CD4-positive, alpha-beta T cell treated with Interleukin-17A for 1 hour (primary cell): ENCODE measurements at places on chromosomes 6 and 20.

DNA sequence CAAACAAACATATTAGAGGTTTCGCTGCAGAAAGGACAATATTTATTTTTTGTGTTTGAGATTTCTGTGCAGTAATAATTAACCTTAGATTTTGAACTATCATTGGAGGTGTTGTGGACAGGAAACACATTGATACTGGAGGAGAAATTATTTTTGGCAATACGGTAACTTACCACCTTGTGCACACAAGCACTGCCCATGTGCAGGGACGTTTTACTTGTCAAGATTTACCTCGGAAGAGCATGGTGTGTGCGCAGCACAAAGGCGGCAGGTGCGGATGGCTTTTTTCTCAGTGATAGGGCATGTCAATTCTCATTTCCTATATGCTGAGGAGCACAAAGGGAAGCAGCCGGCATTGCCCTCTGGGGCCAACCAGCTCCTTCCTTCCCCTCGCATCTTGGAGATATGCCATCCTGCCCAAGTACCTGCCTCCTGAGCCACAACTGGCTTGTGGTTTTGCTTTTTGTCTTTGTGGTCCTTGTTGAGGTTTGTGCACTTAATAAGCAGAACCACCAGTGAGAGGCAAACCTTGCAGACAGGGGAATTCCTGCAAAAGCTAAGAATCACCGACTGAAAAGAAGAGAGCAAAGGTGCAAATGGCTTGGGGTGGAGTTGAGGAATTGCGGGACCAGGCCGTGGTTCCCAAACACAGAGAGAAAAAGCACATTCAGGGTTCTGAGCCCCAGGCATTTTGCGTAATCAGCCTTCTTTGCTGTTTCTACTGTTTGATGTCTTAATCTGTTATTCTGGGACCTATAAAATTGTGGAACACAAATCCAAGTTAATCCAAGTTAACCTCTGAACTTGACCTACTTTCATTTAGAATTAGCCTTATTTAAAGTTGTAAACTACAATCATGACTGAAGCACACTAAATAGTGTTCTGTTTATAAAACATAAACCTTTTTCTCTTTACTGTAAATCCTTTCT is 21.9 kb downstream of the SAMD5 start:
- no peak for DNase-seq

DNA sequence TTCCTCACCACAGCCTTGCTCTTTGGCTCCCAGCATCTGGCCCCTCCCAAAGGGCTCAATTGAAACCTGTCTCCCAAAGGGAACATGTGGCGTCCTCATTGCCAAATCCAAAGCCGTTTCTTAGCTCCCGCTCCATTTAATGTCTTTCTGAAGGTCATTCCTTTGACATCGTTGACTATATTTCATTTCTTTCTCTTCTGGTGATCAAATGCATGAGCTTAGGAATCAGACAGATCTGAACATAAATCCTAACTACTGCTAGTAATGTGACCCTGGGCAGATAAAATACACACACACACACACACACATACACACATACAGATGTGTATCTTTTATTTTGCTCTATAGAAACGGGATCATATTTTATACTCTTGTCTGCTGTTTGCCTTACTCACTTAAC is 964.7 kb upstream of the FLRT3 start:
- no peak for DNase-seq

- DNase-seq, result no peak
Observed at GRCh38 chr6:29875257-29875656, 47.6 kb downstream of the HLA-G start.

GRCh38 chr20:22437354-22437753 is 147.0 kb downstream of the FOXA2 start:
- DNase-seq, result no peak

GRCh38 chr20:33005908-33006775 is 1.4 kb upstream of the BPIFB2 start:
- no peak for DNase-seq

- DNase-seq, result no peak
Observed at GRCh38 chr20:23632711-23633573, 4.8 kb downstream of the CST3 start.

DNA sequence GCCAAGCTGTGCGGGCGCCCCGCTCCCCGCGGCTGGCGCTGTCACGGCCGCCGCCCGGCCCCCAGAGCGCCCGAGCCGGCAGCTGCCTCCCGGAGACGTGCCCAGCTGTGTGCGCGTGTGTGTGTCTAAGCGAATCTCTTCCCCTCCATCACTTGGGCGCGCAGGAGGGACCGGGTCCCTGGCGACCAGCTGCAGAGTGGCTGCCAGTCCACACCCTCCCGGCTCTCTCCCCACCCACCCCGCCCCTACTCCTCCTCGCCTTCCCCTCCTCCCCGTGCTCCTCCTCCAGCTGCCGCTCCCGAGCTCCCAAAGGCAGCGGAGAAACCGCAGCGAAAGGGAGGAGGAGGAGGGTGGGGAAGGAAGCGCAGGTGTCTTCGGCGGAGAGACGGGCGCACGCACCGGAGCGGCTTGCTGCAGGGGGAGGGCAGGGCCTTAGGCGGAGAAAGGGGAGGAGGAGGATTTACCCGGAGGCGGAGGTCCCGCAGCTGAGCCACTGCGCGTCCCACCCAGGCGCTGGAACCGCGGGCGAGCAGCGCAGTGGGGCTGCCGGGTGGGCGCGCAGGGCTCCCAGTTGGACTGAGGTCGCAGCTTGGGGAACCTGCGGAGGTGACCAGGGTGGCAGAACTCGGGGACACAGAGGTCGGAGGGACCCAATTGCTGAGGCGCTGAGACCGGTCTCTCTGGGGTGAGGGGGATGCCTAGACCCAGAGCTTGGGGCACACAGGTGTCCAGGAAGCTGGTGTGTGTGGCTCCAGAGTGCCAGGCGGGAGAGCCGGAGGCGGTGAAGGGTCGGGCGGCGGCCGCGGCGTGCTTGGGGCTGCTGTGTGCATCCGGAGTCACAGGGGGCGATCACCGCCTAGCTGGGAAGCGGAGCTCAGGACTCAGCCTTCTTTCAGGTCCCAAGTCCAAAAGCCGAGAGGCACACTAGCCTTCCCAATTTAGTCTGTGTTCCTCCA is at the start of gene HS3ST5:
TSS of gene HS3ST5 (minus strand) at position 198 of the 956 bp plus-strand sequence. CDS start 280,178 bp downstream, outside the sequence.
- no peak for DNase-seq

GRCh38 chr20:45408646-45409213 is 641 bp downstream of the DBNDD2 start:
- no peak for DNase-seq

- DNase-seq, result no peak
Observed at GRCh38 chr20:869606-870005, 36.1 kb downstream of the FAM110A start.

DNA sequence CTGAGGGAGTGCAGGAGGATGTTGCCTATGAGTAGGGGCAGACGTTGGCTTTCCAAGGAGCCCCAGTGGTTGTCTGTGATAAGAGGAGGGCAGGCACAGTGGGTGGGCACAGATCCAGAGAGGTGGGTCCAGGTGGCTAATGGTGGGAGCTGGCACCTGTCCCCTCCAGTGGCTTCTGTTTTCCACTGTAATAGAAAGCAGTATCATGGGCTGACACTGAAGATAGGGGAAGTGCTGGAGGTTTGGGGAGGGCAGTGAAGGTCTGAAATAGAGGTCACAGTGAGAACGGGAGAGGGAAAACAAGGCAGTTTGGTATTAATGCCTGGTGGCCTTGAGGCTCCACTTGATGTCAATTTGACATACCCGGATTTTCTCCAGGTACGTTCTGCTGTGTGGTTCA is 10.5 kb upstream of the TXNDC5 start:
- no peak for DNase-seq

DNA sequence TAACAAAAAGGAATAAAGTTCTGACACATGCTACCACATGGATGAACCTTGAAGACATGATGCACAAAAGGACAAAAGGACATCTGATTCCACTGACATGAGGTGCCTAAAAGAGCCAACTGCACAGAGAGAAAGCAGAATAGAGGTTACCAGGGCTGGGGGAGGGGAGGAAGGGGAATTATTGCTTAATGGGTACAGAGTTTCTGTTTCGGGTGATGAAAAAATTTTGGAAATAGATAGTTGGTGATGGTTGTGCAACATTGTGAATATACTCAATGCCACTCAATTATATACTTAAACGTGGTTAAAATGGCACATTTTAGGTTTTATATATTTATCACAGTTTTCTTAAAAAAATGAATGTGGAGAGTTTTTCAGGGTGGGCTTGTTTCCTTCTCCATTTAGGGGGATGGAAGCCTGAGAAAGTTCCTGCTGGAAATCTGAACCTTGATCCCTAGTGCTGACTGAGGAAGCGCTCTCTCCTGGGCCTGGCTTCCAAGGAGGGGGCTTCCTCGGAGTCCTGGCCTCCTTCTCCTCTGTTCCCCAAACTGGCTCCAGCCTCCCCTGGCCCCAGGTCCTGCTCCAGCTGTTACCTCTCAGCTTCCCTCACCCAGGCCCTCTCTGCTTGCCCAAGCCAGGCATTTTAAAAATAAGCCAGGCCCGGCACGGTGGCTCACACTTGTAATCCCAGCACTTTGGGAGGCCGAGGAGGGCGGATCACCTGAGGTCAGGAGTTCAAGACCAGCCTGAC is 79.2 kb downstream of the NOL4L start:
- DNase-seq, result no peak

- no peak for DNase-seq
Observed at GRCh38 chr6:71902261-71902660, 15.9 kb downstream of the RIMS1 start.

DNA sequence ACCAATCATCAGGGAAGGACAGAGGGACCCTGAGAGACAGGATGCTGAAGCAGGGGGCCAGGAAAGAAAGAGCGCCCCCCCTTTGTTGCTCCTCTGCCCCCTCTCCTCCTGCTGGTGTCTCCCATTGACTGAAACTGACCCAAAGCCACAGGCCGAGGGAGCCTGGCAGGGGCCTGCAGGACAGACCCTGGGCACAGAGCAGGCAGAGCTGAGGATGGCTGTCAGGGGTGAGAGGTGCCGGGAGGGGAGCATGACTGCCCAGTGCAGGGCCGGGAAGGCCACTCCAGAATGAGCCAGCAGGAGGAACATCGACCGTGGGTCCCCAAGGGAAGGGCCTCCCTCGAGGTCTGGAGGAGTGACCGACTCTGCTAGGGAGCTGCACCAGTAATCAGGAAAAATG is 427.8 kb downstream of the PREX1 start:
- DNase-seq, result no peak

DNA sequence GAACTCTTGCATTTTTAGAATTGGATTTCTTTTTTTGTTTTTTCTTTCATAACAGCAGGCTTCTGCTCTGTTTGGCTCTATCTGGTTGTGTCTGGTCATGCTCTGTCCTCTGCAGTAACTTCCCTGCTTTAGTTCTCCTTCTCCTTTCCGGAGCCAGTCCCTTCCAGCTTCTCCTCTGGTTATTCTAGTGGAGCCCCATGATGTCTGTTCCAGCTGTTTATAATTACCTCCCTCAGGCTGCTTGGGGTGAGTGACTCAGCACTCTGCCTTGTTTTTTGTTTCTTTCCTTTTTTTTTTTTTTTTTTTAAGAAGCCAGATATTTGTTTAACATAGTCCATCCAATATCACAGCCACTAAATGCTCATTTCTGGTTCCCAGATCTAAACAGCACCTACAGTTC is 409.6 kb downstream of the MAFB start:
- no peak for DNase-seq

DNA sequence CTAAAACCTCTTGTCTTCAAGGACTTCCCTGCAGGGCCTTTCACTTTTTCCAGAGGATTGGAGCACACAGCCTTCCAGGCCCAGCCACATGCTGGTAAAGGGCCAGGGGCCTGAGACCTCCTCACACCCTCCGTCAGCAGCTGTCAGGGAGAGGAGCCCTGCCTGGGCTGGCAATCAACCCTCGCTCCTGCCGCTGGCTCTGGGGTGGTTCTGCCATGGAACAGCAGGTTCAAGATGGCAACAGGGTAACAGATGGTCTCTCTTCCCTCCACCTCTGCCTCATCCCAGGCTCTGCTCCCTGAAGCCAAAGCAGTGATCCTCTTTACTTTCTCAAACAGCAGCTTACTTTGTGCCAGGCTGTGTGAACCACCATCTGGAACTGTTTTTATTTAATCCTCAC is 23.8 kb downstream of the PCNA start:
- no peak for DNase-seq

- no peak for DNase-seq
Observed at GRCh38 chr20:50099113-50099512, 13.8 kb downstream of the UBE2V1 start.

- DNase-seq, result no peak
Observed at GRCh38 chr6:24761193-24761835, 13.4 kb upstream of the GMNN start.

- no peak for DNase-seq
Observed at GRCh38 chr20:10622657-10623418, 51.0 kb downstream of the JAG1 start.

DNA sequence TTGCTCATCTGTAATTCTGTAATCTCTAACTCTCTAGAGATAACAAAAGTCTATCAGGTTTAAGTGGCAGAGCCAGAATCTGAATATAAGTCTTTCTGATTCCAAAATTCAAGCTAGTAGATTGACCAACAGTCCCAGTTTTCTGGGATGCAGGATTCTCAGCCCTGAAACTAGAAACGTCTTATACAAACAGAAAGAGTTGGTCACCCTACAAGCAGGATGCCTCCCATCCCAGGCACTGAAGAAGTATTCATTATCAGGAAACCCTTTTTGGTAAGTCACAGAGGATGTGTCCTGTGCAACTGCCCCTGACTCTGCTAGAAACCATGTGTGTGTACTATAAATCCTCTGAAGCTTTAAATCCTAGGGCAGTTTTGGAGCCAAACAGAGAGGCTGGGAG is 135.0 kb downstream of the CARMIL1 start:
- DNase-seq, result no peak

GRCh38 chr6:107069631-107070548 is 41.9 kb downstream of the MTRES1 start:
- no peak for DNase-seq

DNA sequence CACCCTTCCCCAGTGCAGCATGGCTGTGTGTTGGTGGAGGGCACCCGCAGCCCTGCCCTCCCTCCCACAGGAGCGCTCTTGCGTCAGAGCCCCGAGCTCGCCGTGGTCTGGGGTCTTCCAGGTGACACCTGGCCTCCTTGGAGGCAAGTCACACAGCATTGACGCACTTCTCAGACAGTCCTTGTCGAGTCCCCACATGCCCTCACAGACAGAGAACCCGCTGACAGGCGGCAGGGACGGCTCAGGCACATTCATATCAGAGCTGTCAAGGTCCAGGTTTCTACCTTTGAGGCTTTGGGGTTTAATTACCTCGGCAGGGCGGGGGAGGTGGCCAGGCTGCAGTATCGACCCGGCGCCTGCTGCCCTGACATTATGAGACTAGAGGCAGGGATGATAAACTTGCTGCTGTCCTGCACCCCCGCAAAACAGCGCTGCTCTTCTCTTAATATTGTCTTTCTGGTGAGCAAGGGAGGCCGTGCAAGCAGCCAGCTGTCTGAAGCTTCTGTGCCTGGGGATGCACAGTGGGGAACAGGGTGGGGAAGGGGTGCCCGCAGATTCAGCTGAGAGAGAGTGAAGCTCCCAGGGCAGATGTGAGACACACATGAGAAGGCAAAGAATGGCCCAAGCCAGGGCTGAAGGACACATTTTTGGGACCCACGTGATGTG is 4.7 kb downstream of the NPEPL1 start:
- no peak for DNase-seq

- no peak for DNase-seq
Observed at GRCh38 chr20:60976139-60976538, 275.9 kb upstream of the CDH4 start.

GRCh38 chr20:59693587-59693986 is 89.2 kb downstream of the PHACTR3 start:
- DNase-seq, result no peak

GRCh38 chr20:49037962-49038387 is 8.1 kb upstream of the CSE1L start:
- peak; percentile 48 for DNase-seq
